AML-193 (cell line): ENCODE measurements at places on chromosomes 1 and 21.

DNA sequence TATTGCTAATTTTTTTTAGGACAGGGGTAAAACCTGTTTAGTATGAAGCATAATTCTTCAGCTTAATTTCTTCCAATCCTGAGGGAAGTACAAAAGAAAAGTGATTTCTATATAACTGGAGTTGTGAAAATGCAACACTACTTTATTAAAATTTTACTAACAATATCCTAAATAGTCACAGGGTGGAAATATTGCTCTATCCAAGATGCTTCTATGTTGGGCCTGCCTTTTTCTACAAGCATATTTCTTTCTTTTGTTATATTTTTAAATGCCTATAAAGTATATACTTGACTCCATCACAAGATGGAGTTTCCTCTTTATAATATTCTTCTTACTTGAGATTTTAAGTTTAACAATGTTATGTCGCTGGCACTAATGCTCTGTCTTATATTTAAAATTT lies 37.9 kb downstream of the DTL start:
- DNase-seq: no peak

- no peak for DNase-seq
These were observed 253.8 kb downstream of the DYRK1A start for GRCh38 chr21:37620401-37620800.

- DNase-seq: no peak
These were observed 156.2 kb downstream of the TGFBR3 start for GRCh38 chr1:91729621-91730358.

DNA sequence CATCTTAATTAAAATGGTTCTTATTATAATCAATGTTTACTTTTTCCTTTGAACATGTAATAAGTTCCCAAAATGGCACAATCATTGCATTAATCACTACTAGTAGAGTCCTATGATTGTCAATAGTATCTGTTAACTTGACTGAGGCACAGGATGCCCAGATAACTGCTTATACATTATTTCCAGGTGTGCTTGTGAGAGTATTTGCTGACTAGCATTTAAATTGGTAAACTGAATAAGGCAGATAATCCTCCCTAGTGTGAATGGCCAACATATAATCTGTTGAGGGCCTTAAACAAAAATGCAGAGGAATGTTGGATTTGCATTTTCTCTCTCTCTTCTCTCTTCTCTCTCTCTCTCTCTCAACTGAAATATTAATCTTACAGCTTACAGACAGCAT lies 999.3 kb upstream of the TMPRSS15 start:
- DNase-seq: no peak

DNA sequence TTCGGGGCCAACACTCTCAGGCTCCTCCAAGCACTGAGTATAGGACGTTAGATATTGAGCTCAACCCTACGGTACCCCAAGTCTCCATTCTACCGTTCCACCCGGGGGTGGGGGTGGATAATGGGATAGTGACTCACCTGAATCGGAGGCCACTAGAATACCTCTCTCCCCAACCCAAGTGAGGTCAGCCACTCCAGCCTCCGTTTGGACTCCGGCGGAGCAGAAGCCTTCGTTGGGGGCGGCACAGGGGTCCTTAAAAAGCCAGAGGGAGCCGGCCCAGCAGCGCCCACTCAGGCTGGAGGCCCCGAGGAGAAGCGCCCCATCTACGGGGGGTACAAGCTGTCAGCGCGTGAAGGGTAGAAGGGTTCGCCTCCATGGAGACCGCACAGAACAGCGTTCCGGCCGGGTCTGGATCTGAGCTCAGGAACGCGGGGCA lies 556 bp downstream of the WDR77 start:
- no peak for DNase-seq

- peak; percentile 44 for DNase-seq
These were observed 84.8 kb upstream of the BTG3 start for GRCh38 chr21:17697473-17697872.

GRCh38 chr1:117523111-117523510 lies 82.7 kb upstream of the TENT5C start:
- DNase-seq: no peak

- DNase-seq: no peak
These were observed 4.0 kb downstream of the HYI start for GRCh38 chr1:43449708-43450069.

- no peak for DNase-seq
These were observed 331.6 kb upstream of the DUSP10 start for GRCh38 chr1:222073307-222073995.

- DNase-seq: no peak
These were observed 52.9 kb downstream of the MATN1 start for GRCh38 chr1:30670240-30671060.

DNA sequence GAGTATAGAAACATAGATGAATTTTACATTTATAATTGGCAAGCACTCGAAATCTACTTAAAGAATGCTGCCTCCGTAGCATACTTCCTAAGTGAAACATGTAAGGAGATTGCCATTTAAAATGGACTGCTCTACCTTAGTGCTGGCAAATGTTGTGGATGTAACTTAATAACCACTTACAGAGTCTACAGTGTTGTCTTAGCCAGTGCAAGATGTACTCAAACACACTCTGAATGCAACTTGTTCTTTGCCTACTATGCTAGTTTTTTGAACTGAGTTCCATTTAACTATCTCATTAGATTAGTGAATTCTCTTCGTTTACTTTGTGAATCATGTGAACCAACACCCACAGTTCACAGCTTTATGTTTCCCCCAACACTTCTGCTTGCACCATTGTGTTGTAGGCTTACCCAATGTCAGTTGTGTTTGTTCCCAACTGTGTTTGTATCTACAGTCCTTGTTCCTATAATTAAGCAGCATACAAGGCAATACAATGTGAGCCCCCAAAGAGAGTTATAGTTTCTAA lies 345.5 kb upstream of the LYPLAL1 start:
- DNase-seq: no peak

GRCh38 chr1:48007047-48007446 lies 9.9 kb upstream of the TRABD2B start:
- no peak for DNase-seq

GRCh38 chr1:232428786-232429530 lies 201.0 kb downstream of the SIPA1L2 start:
- DNase-seq: no peak

GRCh38 chr1:15173863-15174614 lies 20.5 kb downstream of the TMEM51 start:
- DNase-seq: no peak
